ENCODE measurements at places on chromosomes 3 and 15. TPM values are rescaled to one million over a fixed set of nuclear protein-coding genes. Genes with fewer than 3 reads are reported as not detected.

Gene SLC12A1
- not detected for polyA plus RNA-seq

Gene MESP2
- 0.21 TPM for polyA plus RNA-seq

Gene IL17RD
- 2.4 TPM for polyA plus RNA-seq

Gene MYZAP
- polyA plus RNA-seq = 0.07 TPM

Gene ROBO2
- not detected for polyA plus RNA-seq

Gene PLA2G4D
- polyA plus RNA-seq = not detected

Gene GOLGA8H
- polyA plus RNA-seq = 0.86 TPM

Gene CCR1
- polyA plus RNA-seq = not detected

Gene PIERCE2
- 2.9 TPM for polyA plus RNA-seq

Gene CPB1
- polyA plus RNA-seq = not detected

Gene HTR3E
- polyA plus RNA-seq = not detected

Gene BCL6
- polyA plus RNA-seq = 13.8 TPM

Gene RETNLB
- polyA plus RNA-seq = not detected

Gene THSD4
- polyA plus RNA-seq = 79.1 TPM

Gene ISLR
- 7.3 TPM for polyA plus RNA-seq

Gene DOCK3
- 0.05 TPM for polyA plus RNA-seq

Gene AP3B2
- 1.8 TPM for polyA plus RNA-seq

Gene XCR1
- not detected for polyA plus RNA-seq

Gene KLF15
- 0.39 TPM for polyA plus RNA-seq

Gene AHSG
- polyA plus RNA-seq = not detected

Gene IL5RA
- not detected for polyA plus RNA-seq

Gene GOLGA6B
- polyA plus RNA-seq = 0.03 TPM

Gene ZCWPW2
- 0.13 TPM for polyA plus RNA-seq

Gene ONECUT1
- not detected for polyA plus RNA-seq

Gene TTLL13
- 0.06 TPM for polyA plus RNA-seq

Gene GP5
- 0.23 TPM for polyA plus RNA-seq

Gene PP2D1
- polyA plus RNA-seq = not detected

Gene TRPM1
- not detected for polyA plus RNA-seq

Gene DCLK3
- polyA plus RNA-seq = not detected

Gene SPCS1
- 198 TPM for polyA plus RNA-seq

Gene SERPINI2
- polyA plus RNA-seq = not detected

Gene ARRDC4
- polyA plus RNA-seq = 3.9 TPM

Gene TIMP4
- polyA plus RNA-seq = not detected

Gene GNAT1
- polyA plus RNA-seq = not detected

Gene FBXW12
- 0.07 TPM for polyA plus RNA-seq

Gene CCNB2
- polyA plus RNA-seq = 46.6 TPM

Gene DUOXA2
- not detected for polyA plus RNA-seq

Gene APOD
- 0.05 TPM for polyA plus RNA-seq

Gene CD96
- polyA plus RNA-seq = 0.06 TPM

Measured in SK-N-SH (cell line).